GM12864 (cell line): ENCODE measurements at places on chromosomes 12 and 14.
A peak's percentile ranks its signal among the peaks of the same experiment; 100 is the strongest.

DNA sequence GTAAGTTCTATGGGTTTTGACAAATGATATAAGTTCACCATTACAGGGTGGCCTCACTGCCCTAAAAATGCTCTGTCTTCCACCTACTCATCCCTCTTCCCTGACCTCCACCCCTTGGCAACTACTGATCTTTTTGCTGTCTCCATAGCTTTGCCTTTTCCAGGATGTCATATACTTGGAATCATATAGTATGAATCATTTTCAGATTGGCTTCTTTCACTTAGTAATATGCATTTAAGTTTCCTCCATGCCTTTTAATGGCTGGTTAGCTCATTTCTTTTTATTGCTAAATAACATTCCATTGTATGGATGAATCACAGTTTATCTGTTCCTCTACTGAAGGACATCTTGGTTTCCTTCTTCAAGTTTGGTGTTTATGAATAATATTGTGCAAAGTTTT lies 14.0 kb upstream of the PEX5 start:
- no peak for DNase-seq

GRCh38 chr12:115570069-115570777 lies 707.3 kb downstream of the MED13L start:
- no peak for DNase-seq

DNA sequence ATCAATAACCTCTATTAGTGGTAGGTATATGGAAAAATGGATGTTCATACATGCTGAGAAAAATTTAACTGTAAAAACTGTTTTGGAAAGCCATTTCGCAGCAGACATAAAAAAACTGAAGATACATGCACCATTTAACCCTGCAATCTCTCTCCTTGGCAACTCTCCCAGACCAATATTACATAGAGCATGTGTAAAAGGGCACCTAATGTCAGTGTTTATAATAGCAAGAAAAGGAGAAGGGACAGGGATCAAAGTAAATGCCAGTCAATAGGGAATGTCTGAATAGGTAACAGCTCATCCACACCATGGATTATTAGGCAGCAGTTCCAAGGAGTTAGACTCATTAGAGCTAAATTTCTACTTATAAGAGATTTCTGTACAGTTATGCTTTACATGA lies 77.2 kb downstream of the BTG1 start:
- no peak for DNase-seq

- DNase-seq, result no peak
Measured at GRCh38 chr12:115011703-115012102, 327.7 kb upstream of the TBX3 start.

GRCh38 chr14:31752867-31753661 lies 191.9 kb downstream of the NUBPL start:
- no peak for DNase-seq

GRCh38 chr12:103505371-103506236 lies 9.8 kb upstream of the C12orf42 start:
- DNase-seq, result peak; percentile 91

- no peak for DNase-seq
Measured at GRCh38 chr14:55881577-55882241, 236.5 kb upstream of the PELI2 start.

DNA sequence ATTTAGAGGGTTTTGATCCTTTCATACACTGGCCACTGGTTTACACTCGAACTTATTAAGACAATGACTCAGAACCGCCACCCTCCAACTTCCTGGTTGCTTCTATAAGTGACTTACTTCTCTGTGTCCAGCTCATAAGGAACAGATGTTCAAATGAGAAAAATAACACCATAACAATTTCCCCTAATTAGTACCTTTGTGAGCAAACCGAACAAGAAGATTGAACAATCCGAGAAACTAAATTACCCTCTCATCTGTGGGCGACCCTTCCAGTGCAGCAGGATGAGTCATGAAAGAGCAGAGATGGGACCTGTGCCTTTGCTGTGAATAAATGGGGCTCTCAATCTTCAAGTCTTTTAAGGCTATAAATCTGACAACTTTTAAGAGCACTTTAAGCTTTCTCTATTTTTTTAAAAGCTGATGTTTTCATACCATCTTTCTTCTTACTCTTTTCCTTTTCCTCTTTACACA lies 146.8 kb upstream of the RASSF8 start:
- DNase-seq, result peak; percentile 5

DNA sequence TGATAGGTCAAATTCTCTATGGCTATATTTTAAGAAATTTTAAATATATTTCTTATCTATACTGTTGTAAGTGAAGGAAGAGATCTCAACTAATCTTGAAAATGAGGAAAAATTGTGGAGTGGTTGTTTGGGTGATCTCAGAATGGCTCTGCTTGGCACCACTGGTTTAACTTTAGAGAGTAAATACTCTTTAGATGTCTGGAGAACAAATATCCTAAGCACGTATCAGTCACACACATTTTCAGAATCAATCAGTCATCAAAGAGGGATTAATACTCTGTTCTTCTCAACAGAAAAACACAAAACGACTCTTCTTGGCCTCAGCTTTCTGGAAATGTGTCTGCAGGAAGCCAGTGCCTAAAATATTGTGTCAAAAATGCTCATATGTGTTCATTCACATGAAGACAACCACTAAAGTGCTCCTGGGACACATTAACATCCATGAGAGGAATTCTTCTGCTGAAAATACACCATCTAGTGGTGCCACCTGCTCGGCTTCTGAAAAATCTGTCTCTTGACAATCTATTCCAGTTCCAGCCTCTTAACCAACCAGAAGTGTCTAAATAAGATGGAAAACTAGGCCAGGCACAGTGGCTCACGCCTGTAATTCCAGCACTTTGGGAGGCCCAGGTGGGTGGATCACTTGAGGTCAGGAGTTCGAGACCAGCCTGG lies 81.1 kb upstream of the CCDC198 start:
- DNase-seq, result no peak

DNA sequence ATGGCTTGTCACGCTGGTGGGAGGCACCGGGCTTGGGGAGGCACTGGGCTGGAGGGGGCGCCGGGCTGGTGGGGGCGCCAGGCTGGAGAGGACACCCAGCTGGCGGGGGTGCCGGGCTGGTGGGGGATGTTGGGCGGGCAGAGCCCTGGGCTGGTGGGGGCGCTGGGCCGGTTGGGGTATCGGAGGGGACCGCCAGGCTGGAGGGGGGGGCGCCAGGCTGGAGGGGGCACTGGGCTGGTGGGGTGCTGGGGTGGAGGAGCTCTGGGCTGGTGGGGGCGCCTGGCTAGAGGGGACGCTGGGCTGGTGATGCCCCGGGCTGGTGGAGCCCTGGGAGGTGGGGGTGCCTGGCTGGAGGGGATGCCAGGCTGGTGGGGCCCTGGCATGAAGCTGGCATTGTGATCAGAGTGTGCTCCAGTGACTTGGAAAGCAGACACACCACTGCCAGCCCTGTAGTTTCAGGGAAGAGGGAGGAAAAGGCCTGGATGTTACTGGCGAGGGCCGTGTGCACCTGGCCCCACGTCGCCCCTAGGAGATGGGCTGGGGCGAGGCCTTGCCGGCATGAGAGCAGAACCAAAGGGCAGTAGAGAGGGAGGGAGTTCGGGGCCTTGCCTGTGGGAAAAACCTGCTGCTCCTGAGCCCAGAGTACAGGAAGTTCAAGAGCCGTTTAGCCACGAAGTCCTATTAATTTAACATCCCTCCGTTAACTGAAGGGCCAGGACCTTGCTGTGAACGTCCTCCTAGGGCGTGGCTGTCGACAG lies 13.1 kb downstream of the TEDC1 start:
- no peak for DNase-seq

GRCh38 chr14:55361190-55361589 lies 50.4 kb downstream of the ATG14 start:
- no peak for DNase-seq

- no peak for DNase-seq
Measured at GRCh38 chr14:79543967-79544697, 667.2 kb downstream of the DIO2 start.

GRCh38 chr12:62886796-62887195 lies 48.2 kb downstream of the PPM1H start:
- DNase-seq, result no peak

- DNase-seq, result no peak
Measured at GRCh38 chr14:37153483-37153882, 18.9 kb downstream of the SLC25A21 start.

DNA sequence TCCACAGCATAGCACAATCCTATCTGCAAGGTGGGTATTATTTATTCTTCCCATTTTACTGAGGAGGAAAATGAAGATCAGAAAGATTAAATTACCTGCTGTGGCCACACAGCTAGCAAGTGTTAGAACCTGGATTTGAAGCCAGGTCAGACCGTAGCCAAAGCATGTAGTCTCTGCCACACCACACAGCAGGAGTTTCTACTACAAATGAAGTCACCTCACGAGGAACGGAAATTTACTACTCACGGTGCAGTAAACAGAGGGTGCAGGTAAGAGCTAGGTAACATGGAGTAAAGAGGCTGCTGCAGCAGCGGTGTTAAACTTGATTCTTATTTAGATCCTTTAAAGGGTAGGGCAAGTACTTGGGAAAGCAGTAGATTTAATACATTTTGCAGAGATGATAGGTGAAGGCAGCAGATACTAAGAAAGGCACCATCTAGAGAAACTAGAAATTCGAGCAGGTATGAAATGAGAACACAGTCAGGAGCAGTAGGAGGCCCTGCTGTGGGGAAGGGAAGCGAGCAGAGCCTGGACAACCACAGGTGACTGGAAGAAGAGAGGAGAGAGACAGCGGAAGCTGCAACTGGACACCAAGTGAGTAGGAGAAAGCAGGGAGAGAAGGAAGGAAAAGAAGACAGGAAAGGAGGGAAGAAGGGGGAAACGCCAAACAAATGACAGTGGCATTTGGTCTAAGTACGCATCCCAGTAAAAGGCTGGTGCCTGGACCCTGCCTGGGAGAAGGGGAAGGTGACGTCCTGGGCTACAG lies 21.5 kb downstream of the SPTB start:
- no peak for DNase-seq

- no peak for DNase-seq
Measured at GRCh38 chr14:52527052-52527451, 25.3 kb downstream of the TXNDC16 start.

GRCh38 chr12:83767723-83768122 lies 1081.0 kb downstream of the TMTC2 start:
- no peak for DNase-seq

- peak; percentile 24 for DNase-seq
Measured at GRCh38 chr14:104768437-104769323, 15.7 kb downstream of the SIVA1 start.

GRCh38 chr14:100773331-100774163 lies 46.9 kb downstream of the DLK1 start:
- no peak for DNase-seq

DNA sequence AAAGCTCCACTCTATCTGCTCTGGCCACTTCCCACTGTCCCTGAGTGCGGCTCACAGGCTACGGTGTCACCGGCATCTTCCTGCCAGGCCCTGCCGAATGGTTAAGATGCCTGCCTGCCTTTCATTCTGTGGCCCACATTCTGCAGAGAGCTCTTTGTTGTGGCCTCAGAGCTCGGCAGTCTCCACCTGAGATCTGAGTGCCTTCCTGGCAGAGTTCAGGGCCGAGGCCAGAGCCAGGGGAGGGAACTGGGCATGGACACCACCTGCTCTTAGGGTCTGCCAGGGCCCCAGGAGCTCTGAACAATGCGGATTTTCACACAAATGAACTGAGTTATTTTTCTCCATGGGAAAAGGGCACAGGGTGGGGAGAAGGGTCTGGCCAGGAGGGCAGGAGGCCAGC lies 127.2 kb downstream of the RBM19 start:
- DNase-seq, result no peak

DNA sequence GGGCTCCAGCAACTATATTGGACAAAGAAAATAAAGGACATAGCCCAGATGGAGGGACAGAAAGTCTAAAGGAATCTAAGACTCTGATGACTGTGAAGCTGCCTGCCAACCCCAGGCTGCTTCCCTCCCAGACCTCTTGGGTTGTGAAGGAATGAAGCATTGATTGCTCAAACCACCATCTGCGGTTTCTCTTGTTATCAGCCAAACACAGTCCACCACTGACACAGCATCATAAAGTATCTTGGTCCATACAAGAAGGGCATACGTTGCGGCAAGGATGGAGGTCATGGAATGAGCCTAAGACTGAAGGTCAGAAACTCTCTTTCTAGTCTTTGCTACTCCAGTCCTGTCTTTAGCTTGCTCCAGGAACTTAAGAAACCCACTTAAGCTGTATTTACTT lies 58.5 kb upstream of the PLXNC1 start:
- no peak for DNase-seq

- no peak for DNase-seq
Measured at GRCh38 chr14:36271939-36272907, 48.2 kb downstream of the MBIP start.

DNA sequence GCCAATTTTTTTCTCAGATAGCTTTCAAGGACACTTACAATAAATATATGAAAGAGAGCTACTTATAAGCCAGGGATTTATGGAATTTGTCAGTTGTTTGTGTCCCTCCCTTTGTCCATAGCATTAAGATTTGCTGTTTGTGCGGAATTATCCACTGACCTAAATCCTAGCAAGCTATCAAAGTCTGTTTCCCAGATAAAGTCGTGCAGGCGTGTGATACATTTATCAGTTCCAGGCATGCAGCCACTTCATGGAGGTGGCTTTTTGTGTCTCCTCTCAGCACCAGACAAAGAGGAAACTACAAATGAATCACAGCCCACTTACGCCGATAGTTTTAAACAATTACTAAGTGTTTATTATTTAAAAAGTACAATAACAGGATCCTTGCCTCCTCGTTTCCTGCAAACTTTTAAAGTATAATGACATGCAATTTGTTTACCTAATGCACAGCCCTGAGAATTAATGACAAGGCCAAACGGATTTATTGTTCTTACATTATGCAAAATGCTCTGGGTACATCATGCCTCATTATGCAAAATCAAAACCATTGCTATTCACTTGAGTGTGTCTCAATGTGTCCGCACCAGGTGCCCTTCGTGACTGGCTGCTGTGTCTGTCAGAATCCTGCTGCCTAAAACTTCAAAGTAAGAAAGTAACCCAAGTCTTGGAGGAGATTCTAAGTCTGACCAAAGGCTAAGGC lies 423.2 kb downstream of the GLT1D1 start:
- no peak for DNase-seq

DNA sequence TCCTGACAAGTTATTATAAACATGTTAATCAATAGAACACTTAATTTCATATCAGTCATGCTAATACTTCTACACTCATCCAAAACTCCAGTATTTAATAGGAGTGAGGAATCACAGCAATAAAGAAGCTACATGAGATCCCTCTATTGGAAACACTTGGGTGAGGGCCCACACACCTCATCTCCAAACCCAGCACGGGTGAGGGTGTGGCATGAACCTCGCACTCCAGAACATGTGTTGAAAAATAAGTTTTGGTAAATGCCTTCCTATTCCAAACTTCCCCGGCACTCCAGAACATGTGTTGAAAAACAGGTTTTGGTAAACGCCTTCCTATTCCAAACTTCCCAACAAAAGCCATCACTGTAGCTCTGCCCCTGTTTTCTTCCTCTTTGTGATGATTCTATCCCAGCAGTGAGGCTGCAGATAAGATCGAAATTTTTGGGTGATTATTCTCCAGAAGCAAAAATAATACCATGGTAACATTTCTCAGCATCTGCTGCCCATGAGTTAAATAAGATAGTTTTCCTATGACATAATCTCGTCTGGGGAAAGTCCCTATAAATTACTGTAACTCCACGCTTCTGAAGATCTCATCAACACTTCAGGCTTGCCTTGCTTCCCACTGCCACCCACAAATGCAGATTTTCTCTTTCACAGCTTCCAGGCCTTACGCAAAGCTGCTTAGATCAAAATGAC lies 24.4 kb upstream of the PTPRB start:
- DNase-seq, result no peak
